Activated naive CD8-positive, alpha-beta T cell treated with anti-CD3 and anti-CD28 coated beads, Interleukin-2, amount 10 ng/mL, durations not matched to agents 7 days and 5 days (primary cell): ENCODE measurements at places on chromosomes 7 and 10.

DNA sequence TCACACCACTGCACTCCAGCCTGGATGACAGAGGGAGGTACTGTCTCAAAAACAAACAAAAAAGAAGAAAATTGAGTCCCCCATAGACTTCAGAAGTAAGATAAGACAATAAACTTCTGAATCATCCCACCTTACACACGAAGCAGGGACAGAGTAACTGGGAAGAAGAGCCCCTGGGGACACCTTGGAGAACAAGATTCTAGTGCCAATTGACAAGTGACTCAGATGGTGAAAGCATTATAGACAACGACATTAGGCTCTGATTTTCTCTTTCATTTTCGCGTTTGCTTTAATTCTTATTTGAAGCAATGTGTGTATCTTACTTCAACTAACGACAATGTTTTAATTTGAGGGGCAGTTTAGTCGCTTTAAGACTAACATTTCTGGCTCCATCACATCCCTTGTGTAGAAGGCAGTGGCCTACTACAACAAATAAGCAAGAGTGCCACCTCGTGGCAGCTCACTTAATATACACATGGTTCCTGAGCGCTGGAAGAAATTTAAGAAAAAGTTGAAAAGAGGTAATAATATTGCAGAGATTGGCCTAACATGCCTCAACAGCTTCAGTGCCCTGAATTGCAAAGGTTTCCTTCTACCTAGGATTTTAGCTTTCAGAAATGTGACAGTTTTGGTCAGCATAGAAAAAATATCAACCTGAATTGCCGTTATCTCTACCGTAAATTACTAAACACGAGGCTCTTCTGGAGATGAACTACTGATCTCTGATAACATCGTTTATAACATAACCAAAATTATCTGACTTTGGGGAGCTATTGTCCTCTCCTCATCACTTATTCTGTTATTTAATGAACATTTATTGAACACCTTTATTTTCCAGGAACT lies 36.7 kb downstream of the ASNS start:
- peak; percentile 49 for DNase-seq

DNA sequence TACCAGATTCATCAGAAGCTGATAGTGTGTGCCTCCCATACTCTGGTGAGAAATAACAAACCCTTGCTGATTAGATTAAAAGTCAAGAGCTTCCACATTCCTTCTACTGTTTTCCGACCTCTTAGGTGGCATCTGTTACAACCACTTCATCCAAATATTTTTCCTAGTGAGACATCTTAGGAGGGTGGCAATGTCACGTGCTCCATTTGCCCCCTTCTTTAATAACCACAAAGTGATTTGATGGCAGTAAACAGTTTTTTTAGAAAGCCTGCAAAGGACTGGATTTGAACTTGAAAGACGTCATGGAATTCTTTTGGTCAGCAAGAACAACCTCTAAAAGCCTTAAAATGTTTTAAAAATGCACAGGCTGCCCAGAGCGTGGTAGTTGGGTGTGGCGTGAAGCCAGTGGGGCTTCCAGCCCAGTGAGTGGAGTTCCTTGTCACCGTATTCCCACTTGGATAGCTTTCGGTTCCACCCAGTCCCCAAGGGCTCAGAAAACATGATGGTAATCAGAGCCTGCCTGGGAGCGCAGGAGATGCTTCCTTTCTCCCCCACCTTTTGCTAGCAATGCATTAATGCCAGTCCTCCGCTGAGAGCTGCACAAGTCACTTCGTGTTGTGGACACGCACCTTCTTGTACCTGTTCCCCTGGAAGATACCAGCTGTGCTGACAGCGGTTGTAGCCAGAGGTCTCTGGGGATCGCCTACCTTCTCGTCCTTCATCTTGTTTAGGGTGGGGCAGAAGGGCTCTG lies 256.4 kb downstream of the KIAA1217 start:
- no peak for DNase-seq

DNA sequence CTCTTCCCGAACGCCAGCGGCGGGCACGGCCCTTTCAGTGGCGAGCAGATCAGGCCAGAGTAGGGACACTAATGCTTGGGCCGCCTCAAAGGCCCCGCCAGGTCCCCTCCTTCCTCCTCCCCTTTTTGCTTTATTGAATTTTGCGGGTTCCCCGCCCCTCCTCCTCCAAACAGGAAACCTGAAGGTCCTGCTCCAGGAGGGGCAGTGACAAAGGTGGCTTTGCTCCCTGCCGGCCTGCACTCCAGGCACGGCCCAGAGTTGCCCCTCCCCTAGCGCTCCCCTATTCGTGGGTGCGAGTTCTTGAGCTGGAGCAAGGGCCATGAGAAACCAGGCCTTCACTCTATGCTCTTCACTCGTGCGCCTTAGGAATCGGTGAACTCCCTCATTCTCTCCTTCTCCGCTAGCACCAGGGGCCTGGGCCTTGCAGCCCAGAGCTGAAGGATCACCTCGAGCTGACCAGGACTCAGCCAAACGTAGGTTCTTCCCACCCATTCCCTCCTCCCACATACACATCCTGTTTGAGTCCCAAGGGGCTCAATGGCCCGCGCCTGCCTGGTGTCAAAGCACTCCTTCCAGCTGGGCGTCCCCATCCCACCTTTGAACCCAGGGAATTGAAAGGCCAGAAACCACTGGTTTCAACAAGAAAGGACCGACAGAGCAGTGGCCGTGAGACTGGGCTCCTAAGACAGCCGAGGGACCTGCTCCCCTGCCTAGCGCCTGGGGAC lies 619 bp upstream of the HOXA6 start:
- DNase-seq = no peak

DNA sequence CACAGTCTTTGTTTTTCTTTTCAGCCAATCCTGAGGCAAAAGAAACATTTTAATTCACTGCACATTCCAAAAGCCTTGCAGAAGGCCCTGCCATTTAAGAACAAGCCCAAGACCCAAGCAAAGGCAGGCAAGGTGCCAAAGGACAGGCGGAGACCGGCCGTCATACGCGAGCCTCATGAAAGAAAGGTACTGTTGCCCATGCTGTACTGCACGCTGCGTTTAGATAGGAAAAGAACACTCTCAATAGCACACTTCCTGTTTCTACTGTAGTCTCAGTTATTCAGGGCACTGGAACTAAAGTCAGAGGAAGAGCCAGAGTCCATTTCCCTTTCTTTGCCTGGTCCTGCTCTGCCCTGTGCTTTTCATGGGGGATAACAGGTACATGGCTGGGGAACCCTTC lies 47.6 kb downstream of the BMS1 start:
- DNase-seq = no peak

DNA sequence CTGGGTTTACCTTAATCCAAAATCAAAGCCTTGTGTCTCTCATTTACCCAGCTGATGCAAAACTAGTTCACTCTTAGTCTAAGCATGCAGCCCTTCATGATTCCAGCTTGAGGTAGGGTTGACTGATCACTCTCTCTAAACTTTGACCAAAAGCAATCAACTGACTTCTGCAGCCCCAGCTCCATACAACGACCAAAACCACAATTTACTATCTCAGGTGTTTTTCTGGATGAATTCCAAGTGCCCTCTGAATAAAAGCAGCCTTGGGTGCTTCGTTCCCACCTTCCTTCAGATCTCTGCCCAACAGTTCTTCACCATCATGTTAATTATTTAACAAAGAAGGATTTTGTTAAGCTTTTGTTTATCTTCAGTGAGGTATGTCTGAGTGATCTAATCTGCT lies 62.6 kb downstream of the CCDC6 start:
- no peak for DNase-seq

DNA sequence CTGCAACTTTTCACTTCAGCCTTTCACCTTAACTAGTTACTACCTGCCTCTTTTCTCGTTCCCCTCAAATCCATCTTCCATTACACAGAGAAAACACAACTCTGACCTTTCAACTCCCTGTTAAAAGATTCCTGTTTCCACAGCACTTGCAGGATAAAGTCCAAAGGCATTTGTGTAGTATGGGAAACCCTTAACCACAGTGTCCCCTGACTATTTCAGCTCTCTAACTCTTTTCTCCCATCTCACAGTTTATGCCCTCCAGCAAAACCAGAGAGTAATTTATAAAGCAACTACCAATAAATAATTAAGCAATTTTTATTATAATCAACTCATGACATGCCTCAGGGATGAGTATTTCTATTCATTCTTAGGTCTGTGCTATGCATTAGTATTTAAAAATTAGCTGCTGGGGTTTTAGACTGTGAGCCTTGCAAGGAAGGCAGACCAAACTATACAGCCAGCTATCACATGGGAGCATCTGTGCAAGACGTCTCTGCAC lies 51.0 kb downstream of the COL1A2 start:
- DNase-seq = no peak

DNA sequence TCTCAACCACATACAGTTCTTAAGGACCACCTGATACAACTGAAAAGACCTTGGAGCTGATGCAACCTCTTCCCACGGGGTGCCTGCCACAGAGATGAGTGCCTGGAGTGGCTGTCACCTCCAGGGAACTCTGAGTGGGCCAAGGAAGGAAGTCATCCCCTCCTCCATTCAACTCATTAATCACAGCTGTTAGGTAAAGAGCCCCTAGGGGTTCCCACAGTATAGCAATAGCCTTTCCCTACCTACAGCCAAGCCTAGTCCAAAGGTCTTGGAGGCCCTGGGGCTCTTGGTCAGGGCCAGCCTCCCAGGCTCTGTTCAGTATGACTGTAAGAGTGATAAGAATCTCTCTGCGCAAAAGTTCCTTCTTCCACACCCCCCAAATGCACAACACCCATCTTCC lies 70.4 kb upstream of the NFE2L3 start:
- no peak for DNase-seq

DNA sequence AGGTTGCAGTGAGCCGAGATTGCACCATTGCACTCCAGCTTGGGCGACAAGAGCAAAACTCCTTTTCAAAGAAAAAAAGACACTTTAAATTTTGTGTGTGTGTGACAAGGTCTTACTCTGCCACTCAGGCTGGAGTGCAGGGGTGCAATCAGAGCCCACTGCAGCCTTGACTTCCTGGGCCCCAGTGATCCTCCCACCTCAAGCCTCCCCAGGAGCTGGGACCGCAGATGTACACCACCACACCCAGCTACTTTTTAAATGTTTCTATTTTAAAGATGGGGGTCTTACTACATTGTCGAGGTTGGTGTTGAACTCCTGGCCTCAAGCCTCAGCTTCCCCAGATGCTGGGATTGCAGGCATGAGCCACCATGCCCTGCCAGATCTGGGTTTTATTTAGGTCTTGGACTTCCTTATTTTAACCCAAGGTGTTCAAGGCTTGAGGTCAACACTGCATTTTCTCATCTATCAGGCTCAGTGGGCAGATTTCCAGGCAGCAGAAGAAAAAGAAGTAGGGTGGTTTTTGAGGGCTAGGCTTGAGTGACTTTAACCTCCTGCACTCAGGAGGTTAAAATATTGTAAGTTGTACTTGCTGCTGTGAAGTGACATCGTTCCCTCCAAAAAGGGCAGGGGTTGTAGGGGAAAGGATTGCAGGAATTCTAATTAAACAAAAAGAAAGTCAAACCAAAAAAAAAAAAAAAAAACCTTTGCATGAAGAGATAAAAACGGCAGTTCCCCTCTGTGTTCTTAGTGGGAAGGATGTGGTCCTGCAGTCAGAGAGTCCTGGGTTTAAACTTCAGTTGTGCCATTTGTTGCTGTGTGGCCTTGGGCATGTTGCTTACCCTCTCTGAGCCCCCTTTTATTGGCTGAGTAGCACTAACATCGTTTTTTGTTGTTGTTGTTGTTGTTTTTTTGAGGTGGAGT lies 71.5 kb downstream of the CARD11 start:
- peak; percentile 48 for DNase-seq

DNA sequence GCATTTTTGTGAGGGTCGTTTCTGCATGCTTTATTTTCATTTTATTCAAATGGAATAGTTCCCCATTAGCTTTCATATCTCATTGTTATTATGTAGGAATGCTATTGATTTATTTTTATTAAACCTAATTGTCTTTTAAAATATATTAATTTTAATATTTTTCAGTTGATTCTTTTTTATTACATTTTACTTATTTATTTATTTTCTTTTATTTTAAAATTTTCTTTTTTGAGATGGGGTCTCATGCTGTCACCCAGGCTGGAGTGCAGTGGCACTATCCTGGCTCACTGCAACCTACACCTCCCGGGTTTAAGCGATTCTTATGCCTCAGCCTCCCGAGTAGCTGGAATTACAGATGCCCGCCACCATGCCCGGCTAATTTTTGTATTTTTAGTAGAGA lies 7.4 kb upstream of the STK17A start:
- no peak for DNase-seq

DNA sequence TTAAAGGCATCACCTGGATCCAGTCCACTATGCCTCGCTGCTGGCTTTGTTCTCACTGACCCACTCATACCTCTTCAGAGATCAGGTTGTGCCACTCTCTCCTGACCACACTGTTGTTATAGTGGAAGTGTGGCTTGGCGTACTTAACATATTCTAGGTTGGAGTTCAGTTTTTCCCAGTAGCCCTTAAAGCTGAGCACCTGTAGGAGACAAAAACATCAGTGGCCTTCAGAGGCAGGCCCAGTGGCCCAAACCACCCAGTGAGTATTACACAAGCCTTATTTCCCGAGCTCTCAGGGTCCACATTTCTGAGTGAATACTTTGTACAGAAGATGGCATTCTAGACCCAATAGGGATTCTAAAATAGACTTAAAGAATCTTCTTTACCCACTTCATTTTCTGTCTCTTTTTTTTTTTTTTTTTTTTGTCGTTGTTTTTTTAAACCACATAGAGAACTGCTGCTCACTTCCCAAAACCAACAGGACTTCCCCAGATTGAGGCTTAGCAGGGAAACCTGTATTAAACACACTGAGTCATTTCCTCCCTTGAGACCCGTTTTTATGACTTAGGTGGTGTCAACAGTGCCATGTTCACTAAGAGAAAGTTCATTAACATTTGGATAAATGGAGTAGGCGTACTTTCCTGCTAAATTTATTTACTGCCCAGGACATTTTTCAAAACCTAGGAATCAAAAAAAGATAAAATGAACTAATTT lies 85.8 kb downstream of the GSAP start:
- DNase-seq = no peak

GRCh38 chr7:16657656-16658279 lies 11.8 kb downstream of the BZW2 start:
- DNase-seq = no peak

DNA sequence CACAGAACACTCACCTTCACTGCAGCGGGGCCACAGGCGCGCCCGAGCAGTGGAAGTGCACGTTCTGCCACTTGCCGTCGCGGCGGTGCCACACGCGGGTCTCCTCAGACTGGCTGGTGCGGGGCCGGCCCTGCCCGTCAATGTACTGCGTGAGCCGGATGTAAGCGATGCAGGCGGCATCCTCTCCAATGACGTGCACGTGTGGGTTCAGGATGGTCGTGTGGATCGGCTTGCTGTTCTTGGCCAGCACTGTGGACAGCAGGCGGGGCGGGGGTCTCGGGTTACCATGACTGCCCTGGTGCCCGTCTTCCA lies 19.2 kb downstream of the YKT6 start:
- DNase-seq = no peak
